ENCODE measurements at places on chromosomes 5 and 9. TPM values are rescaled to one million over a fixed set of nuclear protein-coding genes. Genes with fewer than 3 reads are reported as not detected.

DNA sequence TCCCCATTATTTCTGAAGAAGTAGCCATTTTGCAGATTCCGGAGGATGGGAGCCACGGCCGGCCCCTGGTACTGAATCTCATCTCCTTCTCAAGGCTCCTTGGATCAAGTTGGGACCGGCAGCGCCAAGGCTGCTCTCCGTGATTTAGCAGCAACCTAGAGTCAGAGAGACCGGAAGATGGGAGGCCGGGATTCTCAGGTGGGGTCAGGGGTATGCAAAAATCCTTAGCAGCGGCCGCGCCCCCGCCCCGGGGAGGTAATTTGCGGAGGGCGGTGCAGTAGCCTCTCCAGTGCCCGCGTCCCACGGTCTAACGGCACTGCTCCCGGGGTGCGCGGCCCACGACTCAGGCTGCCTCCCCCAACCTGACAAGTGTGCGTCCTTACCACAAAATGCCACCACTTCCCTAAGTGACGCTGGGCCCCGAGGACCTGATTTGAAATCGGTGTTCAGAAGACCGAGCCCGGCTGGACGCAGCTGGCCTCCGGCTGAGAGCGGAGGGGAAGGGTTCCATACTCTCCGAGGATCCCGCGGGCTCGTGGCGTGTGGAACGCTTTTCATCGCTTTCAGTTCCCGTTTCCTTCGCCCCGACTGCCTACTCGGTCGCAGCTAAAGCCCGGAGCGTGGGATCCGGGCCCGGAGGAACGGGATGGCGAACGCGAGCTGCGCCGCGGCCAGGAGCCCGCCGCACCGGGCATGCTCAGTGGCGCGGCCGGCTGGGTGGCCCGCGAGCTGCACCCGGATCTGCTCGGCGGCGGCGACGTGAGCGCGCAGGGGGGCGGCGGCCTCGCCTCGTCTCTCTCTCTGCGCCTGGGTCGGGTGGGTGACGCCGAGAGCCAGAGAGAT is at the start of gene SCAMP1:
TSS of gene SCAMP1 (plus strand) at position 787 of the 843 bp plus-strand sequence. CDS start at position 842, 55 bp downstream.
- peak; percentile 83 for DNase-seq

DNA sequence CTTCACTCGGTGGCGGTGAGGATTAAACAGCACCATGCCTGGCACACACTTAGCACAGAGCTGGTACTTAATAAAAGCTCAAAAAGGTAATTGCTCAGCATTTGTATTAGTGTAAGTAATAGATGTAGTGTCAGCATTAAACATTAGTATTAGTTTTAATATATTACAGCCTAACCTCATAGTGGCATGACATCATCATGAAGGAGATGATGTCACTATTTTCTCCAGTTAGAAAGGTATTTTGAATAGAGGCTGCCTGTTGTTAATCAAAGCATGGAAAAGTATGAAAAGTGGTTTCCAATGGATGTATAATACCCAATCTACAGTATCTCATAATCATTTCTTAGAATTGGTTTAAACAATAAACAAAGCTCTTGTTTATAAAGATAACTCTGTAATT is 49.0 kb upstream of the FSTL4 start:
- no peak for DNase-seq

DNA sequence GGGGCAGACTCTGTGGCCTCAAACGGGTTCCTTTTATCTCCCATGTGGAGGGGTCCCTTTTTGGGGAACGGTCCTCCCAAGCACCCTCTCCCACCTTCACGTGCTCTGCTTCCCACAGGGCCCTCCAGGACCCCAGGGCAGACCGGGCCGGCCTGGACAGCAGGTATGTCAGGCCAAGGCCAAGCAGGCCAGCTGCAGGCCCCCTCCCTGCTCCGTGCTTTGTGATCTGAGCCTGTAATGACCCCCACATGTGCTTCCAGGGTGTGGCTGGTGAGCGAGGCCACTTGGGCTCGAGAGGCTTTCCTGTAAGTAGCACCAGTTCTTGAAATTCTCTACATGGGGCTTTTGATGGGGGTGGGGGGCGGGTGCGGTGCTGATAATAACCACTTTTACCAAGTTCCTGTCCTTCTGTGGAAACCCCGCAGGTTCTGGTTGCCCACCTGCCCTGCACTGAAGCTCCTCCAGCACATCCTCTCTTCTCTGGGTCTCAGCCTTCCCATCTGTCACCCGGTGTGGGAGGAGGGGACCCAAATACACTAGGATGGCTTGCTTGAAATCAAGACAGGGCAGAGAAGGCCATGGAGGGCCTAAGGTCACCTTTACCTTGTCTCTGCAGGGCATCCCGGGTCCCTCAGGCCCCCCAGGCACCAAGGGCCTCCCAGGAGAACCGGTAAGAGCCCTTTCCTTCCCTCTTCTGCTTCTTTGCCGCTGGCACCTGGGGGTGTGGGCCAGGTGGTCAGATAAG is 57.9 kb upstream of the ORM1 start:
- DNase-seq: no peak

Gene ENHO
- 0.55 TPM for total RNA-seq

DNA sequence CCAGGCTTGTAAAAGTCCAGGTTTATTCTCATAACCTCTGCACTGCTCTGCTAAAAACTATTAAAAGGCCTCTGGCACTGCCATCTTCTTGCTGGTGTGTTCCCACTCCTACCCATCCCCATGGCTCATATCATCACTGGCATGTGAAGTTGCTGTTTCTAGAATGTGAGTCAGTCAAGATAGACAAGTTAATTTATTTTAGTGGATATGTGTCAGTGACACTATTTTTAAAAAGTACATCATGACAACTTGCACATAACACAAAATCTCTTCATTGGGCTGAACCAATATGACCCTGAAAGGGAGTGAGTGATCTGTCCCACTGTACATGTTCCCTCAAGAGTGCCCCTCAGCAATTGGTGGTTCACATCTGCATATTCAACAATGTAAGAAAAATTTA is 299.7 kb downstream of the NFIB start:
- DNase-seq: no peak

DNA sequence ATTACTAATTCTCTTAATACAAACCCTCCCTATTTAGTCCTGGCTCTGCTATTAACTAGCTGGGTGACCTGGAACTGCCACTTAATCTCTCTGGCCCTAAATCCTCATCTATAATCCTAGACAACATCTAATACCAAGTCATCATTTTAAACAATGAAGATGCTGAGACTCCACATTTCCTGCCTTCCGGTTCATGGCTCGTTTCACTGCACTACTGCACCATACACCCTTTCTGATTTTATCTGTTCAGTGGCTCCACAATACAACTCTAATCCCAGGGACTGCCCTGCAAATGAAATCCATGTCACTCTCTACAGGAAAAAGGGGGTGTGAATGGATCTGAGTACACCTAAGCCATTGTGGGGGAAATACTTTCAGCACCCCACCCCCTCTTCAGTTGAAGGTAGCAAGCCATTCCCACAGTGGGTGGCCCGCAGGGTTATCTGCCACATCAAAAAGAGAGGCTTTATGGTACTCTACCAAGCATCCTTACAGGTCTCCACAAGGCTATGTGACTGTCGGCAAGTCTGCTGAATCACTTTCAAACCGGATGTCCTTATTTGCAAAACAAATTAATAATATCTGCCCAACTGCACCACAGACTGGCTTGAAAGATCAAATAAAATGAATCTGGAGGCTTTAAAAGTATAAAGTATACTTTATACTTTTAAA is 89.5 kb downstream of the EPB41L4A start:
- no peak for DNase-seq

GRCh38 chr5:126947146-126948010 is 83.0 kb downstream of the MARCHF3 start:
- DNase-seq: no peak

DNA sequence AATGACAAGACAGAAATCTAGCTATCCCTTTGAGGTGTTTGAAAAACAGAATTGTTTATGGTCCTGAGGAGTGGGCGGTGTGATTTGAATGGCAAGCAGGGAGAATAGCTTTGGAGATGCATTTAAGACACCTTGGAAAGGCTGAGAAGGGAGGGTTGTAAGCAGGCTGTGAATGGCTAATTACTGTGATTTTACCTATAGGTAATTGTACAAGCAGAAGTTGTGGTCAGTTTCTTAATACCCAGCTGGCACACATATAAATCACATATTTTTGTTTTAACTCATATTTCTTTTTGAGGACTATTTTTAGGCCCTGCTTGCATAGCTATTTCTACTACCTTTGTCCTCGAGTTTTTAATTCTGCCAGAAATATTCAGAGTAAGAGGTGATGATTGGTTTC is 248.6 kb downstream of the KDM4C start:
- DNase-seq: no peak

DNA sequence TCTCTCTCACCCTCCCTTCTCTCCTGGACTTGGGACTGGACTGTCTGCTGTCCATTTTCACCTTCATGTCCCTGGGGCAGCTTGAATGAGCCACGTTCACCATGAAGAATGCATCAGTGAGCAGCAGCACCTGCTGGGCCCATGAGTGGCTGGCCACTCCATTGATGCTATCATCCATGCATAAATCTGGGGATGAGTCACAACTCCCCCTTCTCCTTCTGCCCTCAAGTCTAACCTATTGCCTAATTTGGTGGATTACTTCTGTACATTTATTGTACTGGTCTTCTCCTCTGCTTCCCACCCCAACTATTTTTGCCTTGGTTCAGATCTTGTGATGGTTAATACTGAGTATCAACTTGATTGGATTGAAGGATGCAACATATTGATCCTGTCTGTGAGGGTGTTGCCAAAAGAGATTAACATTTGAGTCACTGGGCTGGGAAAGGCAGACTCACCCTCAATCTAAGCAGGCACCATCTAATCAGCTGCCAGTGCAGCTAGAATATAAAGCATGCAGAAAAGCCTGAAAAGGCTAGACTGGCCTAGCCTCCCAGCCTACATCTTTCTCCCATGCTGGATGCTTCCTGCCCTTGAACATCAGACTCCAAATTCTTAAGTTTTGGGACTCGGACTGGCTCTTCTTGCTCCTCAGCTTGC is 46.7 kb downstream of the GDNF start:
- DNase-seq: peak; percentile 75

- no peak for DNase-seq
Observed at GRCh38 chr9:78133751-78134150, 102.1 kb upstream of the CEP78 start.

DNA sequence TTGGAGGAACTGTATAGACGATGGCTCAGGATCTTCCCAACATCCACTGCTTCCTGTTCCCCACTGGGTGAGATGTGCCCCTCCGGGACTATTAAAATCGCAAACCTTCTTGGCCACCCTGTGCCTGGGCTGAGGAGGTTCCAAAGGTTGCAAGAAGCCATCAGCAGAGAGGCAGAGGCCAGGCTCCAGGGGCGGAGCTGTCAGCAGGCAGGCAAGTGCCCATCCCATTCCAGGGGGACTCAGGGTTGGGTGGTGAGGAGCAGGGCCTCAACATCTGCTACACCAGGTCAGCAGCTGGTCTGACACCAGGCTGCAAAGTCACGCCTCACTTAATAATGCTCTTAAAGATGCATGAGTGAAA is 2.2 kb downstream of the BTNL3 start:
- DNase-seq: no peak

GRCh38 chr5:124697933-124698591 is 48.4 kb downstream of the ZNF608 start:
- peak; percentile 65 for DNase-seq

GRCh38 chr9:81671880-81672280 is 17.5 kb downstream of the TLE1 start:
- DNase-seq: peak; percentile 87

GRCh38 chr9:71108937-71109336 is 12.5 kb downstream of the TRPM3 start:
- DNase-seq: no peak

Gene CA9
- total RNA-seq: not detected

Gene ADAMTSL1
- 12.6 TPM for total RNA-seq

DNA sequence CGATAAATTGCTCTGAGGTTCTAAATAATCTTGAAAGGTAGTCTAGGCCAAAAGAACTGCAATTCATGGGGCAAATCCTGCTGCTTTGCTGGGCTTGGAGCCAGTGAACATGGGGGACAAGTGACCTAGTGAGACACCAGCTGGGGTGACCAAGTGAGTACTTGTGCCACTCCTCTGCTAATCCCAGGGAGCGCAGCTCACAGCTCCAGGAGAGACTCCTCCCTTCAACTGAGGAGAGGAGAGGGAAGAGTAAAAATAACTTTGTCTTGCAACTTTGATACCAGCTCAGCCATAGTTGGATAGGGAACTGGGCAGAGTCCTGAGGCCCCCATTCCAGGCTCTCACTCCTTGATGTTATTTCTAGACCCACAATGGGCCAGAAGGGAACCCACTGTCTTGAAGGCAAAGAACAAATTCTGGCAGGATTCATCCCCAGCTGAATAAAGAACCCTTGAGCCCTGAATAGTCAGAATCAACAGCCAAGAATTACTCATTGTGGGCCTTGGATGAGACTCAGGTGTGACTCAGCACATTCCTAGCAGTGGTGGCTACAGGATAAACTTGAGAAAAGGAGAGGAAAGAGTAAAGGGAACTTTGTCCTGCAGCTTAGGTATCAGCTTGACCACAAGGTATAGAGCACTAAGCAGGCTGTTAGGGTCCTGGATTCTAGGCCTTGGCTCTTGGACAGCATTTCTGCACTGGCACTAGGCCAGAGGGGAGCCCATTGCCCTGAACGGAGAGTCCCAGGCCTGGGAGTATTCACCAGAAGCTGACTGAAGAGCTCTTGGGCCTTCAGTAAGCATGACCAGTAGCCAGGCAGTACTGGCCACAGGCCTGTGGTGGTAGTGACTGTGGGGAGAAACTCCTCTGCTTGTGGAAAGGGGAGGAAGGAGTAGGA is 288.3 kb upstream of the CDH18 start:
- DNase-seq: peak; percentile 95

DNA sequence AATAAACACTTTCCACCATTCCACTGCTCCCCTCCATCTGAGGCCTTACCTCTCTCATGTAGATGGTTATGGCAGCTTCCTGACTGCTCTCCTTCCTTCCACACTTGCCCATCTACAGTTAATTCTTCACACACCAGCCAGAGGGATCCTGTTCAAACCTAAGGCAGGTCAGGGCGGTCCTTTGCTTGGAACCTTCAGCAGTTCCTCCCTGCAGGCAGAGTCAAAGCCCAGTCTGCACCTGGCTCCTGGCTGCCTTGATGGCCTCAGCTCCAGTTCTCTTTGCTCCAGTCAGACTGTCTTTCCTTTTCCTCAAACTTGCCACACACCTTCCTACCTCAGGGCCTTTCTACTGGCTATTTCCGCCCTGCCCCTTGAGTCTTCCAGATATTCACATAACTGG is 30.2 kb upstream of the NR3C1 start:
- no peak for DNase-seq

- no peak for DNase-seq
Observed at GRCh38 chr9:128940271-128940921, 7.0 kb downstream of the DOLK start.

DNA sequence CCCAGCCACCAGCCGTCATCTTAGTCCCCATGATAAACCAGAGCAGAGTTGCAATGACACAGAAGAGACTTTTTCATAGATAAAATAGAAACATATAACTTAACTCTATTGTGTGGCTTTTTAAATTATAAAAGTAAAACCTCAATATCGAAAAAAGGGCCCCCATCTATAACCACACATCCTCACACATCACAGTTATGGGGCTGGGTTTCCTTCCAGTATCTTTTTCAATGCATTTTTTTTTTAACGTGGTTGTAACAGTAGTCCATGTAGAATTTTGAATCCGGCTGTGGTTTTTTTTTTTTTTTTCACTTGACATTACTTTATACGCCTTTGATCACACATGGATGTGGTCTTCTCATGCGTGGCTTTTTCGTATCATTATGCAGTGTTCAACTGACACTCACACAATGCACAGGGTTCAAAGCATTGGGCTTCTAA is 77.4 kb downstream of the CFAP77 start:
- no peak for DNase-seq
